ENCODE measurements at places on chromosomes 5 and 9. TPM values are rescaled to one million over a fixed set of nuclear protein-coding genes. Genes with fewer than 3 reads are reported as not detected.

PCDHB15 gene
- 0.55 TPM for polyA plus RNA-seq

- DNase-seq = no peak
Observed at GRCh38 chr9:72894342-72894741, 58.5 kb downstream of the ALDH1A1 start.

DNA sequence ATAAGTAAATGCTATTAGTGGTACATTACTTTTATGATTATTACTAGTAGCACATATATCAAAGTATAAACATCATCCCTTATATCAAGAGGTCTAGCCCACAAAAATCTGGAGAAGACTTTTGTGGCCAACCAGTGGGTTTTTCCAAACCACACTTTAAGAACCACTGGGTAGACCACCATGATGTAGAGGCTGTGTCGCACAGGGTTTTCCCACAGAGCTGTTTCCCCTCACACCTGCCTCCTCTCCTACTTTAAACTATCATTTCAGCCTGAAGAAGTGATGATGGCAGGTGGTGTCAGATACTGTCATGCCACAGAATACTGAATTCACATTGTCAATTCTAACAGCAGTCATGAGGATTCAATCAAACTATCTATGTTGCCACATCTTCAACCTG lies 109.2 kb downstream of the FBXW11 start:
- DNase-seq = no peak

GRCh38 chr9:137833721-137834613 lies 43.6 kb upstream of the CACNA1B start:
- DNase-seq = no peak

GRCh38 chr5:154791535-154791934 lies 36.4 kb downstream of the LARP1 start:
- no peak for DNase-seq

PIP5K1B gene
- not detected for polyA plus RNA-seq

DNA sequence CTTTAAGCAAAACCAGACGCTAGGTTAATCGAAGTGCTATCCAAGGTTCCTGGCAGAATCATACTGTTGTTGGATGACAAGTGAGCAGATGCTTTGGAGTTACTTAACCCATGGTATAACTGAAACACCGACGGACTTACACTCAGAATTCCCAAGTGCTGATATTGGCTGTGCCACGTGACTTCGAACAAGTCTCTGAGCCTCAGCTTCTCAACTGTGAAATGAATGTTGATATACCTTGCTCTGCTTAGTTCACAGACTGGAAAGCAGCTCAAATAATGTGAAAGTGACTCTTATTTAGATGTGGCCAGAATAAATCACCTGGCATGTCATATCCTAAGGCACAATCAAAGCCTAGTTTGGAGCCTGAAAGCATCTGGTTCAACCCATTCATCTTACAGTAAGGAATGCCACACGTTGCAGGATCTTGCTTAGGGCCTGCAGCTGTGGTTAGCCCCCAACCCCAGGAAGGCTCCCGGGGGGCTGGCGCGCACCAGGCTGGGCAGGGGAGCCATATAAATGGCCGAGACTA lies 759 bp downstream of the GEMIN5 start:
- no peak for DNase-seq

DNA sequence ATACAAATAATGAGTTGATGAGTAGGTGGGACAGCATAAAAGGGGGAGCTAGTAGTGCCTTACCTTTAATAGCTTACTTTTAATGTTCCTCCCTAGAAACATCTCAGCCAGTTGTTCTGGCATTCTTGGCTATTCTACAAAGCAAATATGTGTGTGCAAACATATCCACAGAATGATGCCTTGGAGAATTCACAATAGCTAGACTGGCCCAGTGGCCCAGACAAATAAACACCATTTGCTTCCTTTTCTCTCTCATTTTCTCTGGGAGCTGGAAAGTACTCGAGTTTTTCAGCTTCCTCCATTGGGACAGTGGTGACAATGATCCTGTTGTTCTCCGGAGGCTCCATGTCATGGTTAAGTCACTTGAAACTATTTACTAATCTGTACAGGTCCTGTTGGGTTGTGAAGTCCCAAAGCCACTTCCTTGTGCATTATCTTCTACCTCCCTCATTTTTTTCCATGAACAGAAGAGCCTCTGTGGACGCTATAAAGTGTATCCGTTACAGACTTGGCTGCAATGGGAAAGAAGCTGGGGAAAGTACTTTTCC lies 122.9 kb downstream of the DMAC1 start:
- DNase-seq = no peak

PBX3 gene
- polyA plus RNA-seq = 18.8 TPM

BAAT gene
- polyA plus RNA-seq = not detected

TOMM5 gene
- polyA plus RNA-seq = 110 TPM

- DNase-seq = peak; percentile 71
Observed at GRCh38 chr9:16521868-16522411, 348.5 kb downstream of the BNC2 start.

- peak; percentile 49 for DNase-seq
Observed at GRCh38 chr9:33415501-33416038, 13.2 kb upstream of the AQP7 start.

DNA sequence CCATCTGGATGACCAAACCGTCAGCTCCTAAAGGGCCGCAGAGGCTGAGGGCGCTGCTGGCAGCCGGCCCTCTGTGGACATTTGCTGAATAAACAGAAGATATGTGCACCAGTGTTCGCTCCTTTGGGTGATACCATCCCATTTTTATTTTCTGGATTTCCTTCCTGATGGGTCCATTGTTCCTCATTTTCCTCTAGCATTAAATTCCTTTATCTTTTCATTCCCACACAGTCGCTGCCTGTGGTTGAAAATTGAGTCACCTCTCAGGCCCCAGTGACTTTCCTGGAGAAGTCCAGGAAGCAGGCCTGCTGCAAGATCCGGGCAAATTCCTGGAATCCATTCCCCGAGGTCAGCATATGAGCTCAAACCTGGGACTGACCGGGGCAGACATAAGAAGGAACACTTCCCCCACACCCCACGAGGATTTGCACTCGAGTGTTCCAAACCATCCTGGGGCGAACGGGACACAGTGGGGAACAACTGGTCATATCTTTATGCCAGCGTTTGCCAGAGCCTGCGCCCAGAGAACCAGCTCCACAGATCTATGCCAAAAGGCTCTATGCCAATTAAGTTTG lies 86.7 kb upstream of the PCA3 start:
- peak; percentile 95 for DNase-seq
